M059J (cell line): ENCODE measurements at places on chromosomes 2 and 18.
A peak's percentile ranks its signal among the peaks of the same experiment; 100 is the strongest.

GRCh38 chr2:109352056-109352897, 223.3 kb downstream of the SH3RF3 start:
- no peak for DNase-seq

DNA sequence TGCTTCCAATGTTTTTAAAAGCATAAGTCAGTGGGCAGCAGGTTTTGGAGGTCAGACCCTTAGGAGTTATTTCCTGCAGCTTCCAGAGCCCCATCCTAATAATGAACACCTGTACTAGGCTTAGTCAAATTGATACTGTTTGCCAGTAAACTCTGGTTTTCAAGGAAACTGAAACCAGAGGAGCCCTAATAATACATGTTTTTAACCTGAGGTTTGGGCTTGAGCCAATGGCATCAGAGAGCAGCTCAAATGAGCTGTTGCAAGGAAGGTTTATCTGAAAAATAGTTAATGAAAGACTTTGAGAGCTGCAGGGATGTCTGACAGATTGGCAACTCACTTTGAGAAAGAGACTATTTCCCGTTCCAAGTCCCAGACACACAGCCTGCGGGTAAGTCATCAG, 54.6 kb downstream of the DCC start:
- no peak for DNase-seq

- no peak for DNase-seq
These were observed 8.2 kb downstream of the TWIST2 start for GRCh38 chr2:238855891-238856580.

- no peak for DNase-seq
These were observed 254.3 kb downstream of the ACKR3 start for GRCh38 chr2:236823963-236824362.

- no peak for DNase-seq
These were observed 369.5 kb upstream of the CELF4 start for GRCh38 chr18:37935086-37935485.

- DNase-seq, result no peak
These were observed 13.9 kb upstream of the PXDN start for GRCh38 chr2:1758171-1758570.

DNA sequence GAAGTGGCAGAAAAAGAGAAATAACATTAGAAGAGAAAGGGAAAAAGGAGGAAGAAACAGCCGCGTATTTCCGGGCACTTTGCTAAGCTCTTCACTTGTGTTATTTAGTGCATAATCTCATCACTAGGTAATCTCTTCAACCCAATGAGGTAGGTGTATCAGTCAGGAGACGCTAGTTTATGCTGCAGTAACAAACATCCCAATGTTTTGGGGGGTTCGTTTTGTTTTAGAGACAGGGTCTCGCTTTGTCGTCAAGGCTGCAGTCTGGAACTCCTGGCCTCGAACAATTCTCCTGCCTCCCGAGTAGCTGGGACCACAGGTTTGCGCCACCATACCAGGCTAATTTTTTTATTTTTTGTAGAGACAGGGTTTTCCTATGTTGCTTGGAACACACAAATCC, 61.7 kb downstream of the ZFP36L2 start:
- no peak for DNase-seq

- DNase-seq, result no peak
These were observed 199.4 kb downstream of the IRS1 start for GRCh38 chr2:226600184-226600583.

- DNase-seq, result no peak
These were observed 23.4 kb downstream of the AQP12A start for GRCh38 chr2:240714747-240715725.

DNA sequence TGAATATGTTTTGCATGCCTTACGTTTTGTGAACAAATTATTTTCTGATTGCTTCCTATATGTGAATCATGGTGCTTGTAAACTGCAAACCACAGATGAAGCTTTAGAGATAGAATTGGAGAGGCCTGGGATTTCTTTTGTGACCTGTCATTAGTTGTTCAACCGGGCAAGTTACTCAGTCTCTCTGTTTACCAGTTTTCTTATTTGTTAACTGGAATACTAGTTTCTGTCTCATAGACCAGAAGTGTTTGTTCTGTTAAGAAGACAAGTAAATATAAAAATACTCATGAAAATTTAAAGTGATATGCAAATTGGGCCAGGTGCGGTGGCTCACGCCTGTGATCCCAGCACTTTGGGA, 27.3 kb downstream of the DGKD start:
- DNase-seq, result peak; percentile 33

DNA sequence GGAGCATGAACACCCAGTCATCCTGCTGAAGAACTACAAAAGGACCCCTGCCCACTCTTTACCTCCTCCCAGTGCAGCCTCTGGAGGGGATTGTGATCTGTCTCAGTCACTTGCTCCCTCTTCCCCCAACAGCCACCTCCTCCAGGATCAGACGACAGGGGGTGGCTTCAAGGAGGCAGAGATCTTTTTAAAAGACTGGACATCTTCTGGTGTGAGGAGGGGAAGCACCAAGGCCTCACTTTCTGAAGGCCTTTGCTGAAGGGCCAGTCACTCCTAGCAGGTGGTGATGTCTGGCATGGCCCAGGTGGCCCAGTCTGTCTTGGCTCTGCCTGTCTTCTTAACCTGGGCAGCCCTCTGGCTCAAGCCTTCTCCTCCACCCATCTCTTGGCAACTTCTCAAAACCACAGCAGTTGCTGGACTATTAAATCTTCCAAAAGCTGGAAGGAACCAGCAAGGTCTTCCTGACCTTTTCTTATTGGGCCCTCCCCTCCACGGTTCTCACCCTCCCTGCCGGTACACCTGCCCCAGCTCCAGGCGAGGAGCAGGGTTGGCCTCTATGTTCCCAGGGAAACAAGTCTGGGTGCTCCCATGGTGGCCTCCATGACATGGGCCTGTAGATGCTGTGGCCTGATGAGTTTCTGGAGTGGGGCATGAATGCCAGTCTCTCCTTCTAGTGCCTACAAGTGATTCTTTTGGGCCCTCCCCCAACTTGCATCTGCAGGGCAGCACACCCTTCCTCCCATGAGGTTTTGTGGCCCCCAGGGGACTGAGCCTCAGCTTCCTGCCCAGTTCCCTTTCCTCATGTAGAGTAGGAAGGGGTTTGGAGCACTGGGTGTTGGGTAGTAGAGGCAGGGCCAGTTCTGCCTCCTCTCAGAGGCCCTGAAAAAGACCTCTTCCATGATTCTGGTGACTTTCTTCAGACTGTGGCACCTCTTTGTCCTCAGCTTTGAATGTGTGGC, 5.0 kb upstream of the ATP6V1B1 start:
- DNase-seq, result peak; percentile 33

DNA sequence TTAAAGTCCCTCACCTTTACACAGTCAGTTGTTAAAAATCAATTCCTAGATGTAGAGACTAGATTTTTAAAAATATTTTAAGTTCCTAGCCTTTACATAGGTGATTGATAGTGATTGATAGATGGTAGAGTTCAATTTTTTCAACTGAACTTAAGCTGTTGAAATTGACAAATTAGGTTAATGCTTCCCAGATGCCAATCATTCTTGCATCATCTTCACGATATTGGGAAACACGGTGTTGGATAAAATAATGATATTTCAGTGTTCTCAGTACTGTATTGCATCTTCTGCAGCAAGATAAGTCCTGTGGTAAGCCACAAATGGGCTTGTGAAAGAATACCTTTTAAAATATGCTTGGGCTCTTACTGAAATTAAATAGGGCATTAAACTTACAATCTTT, 667.6 kb downstream of the STK39 start:
- no peak for DNase-seq

- no peak for DNase-seq
These were observed 223.3 kb upstream of the STON1 start for GRCh38 chr2:48306409-48307284.

- DNase-seq, result no peak
These were observed 58.3 kb downstream of the CYRIA start for GRCh38 chr2:16607301-16607700.

GRCh38 chr2:181662287-181662686, 5.4 kb upstream of the CERKL start:
- no peak for DNase-seq

DNA sequence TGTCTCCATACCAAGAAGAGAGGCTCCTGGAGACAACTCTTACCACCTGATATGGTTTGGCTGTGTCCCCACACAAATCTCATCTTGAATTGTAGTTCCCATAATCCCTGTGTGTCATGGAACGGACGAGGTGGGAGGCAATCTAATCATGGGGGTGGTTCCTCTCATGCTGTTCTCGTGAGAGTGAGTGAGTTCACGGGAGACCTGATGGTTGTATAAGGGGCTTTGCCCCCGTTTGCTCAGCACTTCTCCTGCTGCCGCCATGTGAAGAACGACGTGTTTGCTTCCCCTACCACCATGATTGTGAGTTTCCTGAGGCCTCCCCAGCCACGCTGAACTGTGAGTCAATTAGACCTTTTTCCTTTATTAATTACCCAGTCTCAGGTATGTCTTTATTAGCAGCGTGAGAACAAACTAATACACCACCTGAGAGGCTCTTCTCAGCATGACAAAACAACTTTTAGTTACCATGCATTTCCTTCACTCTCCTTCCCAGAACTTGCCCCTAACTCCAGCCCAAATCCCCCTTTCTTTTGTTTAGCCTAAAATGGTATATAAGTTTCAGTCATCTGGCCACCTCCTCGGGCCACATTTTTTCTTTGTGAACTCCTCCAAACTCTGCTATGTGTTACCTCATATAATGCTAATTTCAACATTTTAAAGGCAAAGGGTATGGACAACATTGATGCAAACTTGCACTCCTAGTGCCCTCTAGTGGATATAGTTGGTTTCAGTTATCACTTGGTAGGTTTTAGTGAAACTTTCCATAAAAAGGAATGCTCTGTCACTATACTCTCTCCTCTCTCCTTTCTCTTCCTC, 58.6 kb upstream of the SLC25A52 start:
- peak; percentile 44 for DNase-seq

- no peak for DNase-seq
These were observed 2.8 kb downstream of the TMEM150A start for GRCh38 chr2:85599468-85600234.

DNA sequence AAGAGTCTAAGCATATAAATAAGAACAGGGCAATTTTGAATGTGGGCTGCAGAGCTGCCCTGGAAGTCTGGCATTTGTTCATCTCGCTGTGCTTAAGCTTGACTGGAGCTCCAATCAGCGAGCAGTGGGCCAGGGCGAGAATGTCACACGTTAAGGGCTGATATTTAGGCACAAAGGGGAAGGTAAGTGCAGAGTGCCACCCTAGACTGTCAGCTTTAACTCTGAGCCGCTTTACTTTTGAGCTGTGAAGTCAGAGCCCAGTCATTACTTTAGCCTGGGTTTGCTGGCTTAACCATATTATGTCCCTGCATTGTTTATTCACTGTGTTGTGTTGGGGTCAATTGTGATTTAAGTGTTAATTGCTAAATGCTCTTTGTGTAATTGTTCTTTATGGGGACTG, 236.1 kb upstream of the SIX3 start:
- no peak for DNase-seq

GRCh38 chr2:238864207-238865014, 16.5 kb downstream of the TWIST2 start:
- DNase-seq, result peak; percentile 97

GRCh38 chr18:64119916-64120315, 29.0 kb downstream of the LINC00305 start:
- no peak for DNase-seq

DNA sequence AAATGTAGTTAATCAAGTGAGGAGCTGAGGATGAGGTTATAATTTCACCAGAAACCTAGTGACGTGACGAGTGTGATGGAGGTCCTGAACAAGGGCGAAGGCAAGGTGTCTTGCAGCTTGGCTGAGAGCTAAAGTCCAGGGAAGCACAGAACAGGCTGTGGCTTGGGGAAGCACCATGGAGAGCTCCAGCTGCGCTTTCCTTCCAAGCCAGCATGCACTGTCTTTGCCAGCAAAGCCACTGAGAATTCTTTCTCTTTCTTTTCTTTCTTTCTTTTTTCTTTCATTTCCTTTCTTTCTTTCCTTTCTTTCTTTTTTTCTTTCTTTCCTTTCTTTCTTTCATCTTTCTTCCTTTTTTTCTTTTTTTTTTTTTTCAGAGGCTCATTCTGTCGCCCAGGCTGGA, 239.3 kb downstream of the FBXO15 start:
- DNase-seq, result peak; percentile 34

GRCh38 chr2:188983427-188984064, 9.4 kb downstream of the COL3A1 start:
- DNase-seq, result peak; percentile 45

GRCh38 chr2:212595036-212595654, 56.5 kb upstream of the ERBB4 start:
- peak; percentile 41 for DNase-seq

DNA sequence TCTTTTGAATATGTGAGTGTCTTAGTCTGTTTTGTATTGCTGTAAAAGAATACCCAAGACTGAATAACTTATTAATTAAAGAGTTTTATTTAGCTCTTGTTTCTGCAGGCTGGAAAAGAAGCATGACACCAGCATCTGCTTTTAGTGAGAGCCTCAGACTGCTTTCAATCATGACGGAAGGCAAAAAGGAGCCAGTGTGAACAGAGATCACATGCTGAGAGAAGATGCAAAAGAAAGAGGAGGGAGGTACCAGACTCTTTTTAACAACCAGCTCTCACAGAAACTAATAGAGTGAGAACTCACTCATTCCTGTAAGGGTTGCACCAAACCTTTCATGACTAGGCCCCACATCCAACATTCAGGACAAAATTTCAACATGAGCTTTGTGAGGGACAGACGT, 101.6 kb upstream of the HNMT start:
- no peak for DNase-seq

DNA sequence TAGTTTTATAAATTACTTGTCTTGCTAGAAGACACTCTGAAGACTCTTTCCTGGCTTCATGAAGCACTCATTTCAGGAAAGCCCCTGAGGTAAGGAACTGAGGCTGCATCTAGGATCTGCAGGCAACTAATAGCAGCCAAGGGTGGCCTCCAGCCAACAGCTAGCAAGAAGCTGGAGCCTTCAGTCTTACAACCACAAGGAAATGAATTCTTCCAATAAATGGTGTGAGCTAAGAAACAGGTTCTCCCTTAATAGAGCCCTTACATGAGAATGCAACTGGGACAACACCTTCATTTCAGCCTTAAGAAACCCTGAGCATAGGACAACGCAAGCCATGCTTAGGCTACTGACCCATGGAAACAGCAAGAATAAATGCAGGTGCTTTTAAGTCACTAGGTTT, 254.6 kb upstream of the RBBP8 start:
- DNase-seq, result no peak

DNA sequence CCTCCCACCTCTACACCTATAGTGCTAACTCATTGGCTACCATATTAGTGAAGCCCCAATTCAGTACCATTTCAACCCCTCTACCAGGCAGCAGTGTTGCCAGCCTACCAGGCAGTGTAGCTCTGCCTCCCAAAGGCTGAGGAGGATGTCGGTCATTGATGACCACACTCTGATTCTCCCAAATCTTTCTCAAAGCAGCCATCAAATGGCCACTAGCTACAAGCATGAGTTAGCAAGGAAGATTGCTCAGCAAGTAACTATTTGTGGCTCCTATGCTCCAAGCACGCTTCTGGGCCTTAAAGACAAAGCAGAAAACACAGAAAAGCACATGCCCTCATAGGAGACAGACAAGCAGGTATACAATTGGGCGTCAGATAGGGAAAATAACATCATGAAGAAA, 42.7 kb upstream of the AFF3 start:
- no peak for DNase-seq

DNA sequence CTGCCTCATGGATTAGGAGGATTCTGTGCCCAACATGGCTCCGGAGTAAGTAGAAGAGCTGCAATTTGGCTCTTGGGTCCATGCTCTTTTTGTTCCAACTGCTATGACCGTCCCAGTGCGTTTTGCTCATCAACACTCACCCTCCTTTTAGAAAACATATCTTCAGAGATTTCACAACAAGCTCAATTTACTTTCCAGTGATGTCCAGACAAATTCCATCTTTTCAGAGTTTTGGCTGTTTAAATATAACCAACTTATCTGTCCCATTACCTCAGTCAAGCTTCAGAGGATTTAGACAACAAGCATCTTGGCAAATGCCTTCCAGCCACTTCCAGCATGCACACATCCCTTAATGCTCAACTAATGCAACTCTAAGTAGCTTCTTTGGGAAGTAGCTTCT, 6.9 kb upstream of the SLC14A2 start:
- DNase-seq, result no peak
